CD14-positive monocyte (primary cell): ENCODE measurements at places on chromosomes 6 and 20. TPM values are rescaled to one million over a fixed set of nuclear protein-coding genes. Genes with fewer than 3 reads are reported as not detected.

DNA sequence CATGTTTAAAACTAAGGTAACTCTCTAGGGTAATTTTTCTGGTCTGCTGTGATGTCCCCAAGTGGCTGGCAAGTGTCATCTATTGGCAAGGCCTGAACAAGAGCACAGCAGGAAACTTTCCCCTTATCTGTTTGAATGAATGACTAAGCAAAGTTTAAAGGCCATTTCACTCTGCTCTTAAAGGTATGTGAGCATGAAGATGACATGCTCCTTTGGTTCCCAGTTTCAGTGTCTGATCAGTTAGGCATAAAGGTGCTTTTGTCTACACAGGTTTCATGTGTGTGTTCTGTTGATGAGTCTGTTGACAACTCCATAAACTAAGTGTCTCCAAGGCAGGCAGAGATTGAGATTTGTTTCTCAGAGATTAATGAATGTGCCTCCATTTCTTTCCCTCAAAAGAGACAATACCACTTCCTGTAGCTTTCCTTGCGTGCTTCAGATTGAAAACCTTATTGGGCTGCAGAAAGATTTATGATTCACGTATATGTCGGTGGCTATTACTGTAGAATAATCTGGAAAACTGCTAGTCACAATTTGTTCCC, 83.9 kb downstream of the MAP3K7 start:
- H3K36me3 ChIP-seq, result no peaks in the 10 kb centered on the region
- H3K4me3 ChIP-seq, result no peak overlapping the region
- H3K27ac ChIP-seq, result no peak overlapping the region
- H3K4me1 ChIP-seq, result no peaks in the 10 kb centered on the region
- DNase-seq, result no peak

ZNF311 gene
- polyA plus RNA-seq, result 0.05 TPM

ADGRF5 gene
- not detected for polyA plus RNA-seq

CPXM1 gene
- not detected for polyA plus RNA-seq

GRCh38 chr6:158285656-158286021, 26.6 kb upstream of the TULP4 start:
- no peak overlapping the region for H3K27ac ChIP-seq
- H3K4me3 ChIP-seq, result no peak overlapping the region
- H3K36me3 ChIP-seq, result no peaks in the 10 kb centered on the region
- H3K27me3 ChIP-seq, result no peaks in the 10 kb centered on the region
- no peaks in the 10 kb centered on the region for H3K4me1 ChIP-seq
- DNase-seq, result no peak

DNA sequence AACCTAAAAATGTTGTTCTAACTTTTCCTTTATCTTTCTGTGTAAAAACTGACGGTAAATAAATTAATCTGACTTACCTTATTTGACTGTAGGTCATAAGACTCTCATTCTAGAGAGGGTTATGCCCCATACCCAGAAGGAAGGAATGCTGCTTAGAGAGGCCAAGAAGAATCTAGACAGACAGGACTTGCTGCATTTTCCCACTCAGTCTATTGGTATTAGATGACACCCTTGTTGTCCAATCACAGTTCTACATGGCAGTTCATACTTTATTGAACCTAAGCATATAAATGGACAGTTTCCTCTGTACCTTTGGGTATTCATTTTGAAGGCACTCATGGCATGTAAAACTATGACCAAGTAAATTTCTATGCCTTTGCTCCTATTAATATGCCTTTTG, 359.6 kb upstream of the ID4 start:
- no peaks in the 10 kb centered on the region for H3K27me3 ChIP-seq
- no peak for DNase-seq
- H3K4me1 ChIP-seq, result no peaks in the 10 kb centered on the region
- no peak overlapping the region for H3K27ac ChIP-seq

DNA sequence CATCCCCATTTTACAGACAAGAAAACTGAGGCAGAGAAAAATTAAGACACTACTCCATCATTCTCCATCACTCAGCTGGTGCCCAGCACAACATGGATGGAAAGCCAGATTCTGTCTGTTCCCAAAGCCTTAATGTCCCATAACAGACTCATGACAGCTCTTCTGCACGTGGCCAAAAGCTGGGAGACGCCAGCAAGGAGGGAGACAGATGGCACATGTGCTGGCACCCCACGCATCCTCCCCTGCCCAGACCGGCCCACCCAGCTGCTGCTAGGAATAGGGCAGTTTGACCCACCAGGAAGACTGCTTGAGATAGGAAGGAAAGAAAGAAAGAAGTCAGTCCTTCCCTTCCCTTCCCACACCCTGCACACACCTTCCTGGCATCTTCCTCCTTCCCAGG, 96.3 kb downstream of the PREX1 start:
- peaks cover 13% of the 10 kb centered on the region for H3K4me1 ChIP-seq
- H3K27me3 ChIP-seq, result no peaks in the 10 kb centered on the region
- H3K36me3 ChIP-seq, result peaks cover 100% of the 10 kb centered on the region
- H3K4me3 ChIP-seq, result no peak overlapping the region

GRCh38 chr6:163415620-163416556, 1.4 kb downstream of the QKI start:
- peak; percentile 83 for DNase-seq
- no peaks in the 10 kb centered on the region for H3K36me3 ChIP-seq
- peak overlapping the region; percentile 97 for H3K4me3 ChIP-seq

GRCh38 chr20:60255866-60256265, 297.6 kb downstream of the CDH26 start:
- H3K27ac ChIP-seq, result no peak overlapping the region
- H3K27me3 ChIP-seq, result no peaks in the 10 kb centered on the region
- no peak for DNase-seq
- H3K4me3 ChIP-seq, result no peak overlapping the region

DNA sequence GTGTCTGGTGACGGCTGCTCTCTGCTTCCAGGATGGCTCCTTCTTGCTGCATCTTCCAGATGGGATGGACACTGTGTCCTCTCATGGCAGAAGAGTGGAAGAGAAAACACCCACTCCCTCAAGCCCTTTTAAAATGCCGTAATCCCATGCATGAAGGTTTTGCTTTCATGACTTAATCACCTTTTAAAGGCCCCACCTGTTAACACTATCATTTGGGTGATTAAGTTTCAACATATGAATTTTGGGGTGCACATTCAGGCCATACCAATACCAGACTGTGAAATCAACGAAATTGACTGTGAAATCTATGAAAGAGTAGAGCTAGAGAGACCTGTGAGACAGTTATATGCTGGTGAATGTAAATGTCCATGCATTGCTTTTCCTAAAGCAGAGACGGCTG, 374.3 kb upstream of the CHD6 start:
- H3K36me3 ChIP-seq, result no peaks in the 10 kb centered on the region
- H3K4me3 ChIP-seq, result no peak overlapping the region
- no peaks in the 10 kb centered on the region for H3K4me1 ChIP-seq
- no peak overlapping the region for H3K27ac ChIP-seq
